ENCODE measurements at places on chromosomes 2 and 18.

- no peak for DNase-seq
Measured at GRCh38 chr2:236261452-236261851, 2.8 kb downstream of the ASB18 start.

GRCh38 chr18:54830260-54830659 is 2.0 kb downstream of the RAB27B start:
- no peak for DNase-seq

DNA sequence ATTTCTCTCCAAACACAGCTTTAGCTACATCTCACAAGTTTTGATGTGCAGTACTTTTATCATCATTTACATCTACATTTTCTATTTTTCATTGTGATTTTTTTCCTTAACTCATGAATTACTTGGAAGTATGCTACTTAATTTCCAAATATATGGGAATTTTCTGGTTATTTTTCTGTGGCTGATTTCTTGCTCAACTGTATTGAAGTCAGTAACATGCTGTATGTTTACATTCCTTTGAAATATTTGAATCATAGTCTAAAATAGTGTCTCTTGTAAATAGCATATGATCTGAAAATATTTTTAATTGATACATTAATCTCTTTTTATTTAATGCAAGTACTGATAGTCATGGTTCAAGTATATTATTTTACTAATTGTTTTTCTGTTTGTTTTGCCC is 26.0 kb upstream of the GALNT5 start:
- no peak for DNase-seq

DNA sequence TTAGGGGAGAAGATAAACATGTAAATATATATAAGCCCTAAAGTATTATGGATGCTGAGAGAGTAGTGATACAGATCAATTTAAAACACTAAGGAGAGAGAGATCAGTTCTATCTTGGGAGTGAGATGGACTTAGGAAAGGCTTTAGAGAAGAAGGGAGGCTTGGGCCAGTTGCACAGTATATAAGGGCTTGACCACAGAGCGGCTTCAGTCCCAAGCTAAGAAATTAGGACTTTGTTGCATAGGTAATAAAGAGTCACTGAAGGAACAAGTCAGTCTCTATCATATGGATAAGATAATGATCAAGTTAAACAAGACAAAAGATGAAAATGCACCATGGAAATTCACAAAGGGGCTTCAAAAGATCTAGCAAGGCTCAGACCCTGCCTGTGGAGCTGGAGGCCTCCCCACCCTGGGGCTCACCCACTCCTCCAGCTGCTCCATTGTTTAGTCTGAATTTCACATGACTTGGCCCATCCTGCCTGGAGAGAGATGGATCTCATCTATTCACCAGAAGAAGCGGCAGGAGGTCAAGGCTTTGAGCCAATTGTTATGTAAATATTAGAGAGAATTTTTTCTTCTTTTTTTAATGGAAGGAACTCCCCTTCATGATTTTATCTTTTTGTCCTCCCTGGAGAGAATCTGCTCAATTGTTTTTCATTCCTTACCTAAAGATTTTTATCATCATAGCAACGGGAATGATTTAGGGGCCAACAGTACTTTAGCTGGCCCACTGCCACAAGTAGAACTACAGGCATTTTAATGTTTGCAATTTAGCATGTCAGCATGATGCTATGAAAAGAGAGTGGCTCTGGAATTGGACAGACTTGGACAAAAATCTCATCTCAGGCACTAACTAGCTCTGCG is 44.0 kb downstream of the GYPC start:
- DNase-seq, result no peak
